ENCODE measurements at places on chromosomes 2 and 18.
A peak's percentile ranks its signal among the peaks of the same experiment; 100 is the strongest.

DNA sequence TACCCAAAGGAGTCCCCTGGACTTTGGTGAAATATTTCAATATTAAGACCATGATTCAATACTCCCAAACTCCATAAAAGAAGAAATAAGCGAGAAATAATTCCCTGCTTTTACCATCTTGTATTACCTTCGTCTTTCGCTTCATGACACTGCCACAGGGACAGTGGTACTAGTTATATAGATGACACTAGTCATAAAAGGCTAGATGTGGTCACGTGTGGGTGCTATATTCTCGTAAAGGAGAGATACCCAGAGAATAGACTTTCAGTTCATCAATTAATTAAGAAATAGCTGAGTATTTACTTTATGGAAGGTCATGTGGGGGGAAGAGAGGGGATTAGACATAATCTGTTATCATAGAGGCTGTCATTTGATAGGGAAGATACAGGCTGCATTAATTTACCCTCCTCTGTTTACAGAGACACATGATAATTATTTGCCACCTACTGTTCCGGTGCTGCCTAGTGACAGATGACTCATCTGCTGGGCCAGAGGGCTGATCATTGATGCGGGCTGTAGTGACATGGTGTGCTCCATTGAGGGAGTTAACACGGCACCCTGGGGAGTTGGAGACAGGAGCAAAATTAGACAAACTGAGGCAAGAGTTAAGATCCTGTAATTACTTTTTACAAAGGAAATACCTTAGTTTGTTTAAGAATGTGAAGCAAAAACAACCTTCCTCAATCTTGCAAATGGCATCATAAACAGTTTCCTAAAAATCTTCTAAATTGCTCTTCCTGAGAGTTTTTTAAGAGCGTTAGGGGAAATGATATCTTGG, 78.2 kb upstream of the ITGB6 start:
- DNase-seq = no peak

- DNase-seq = no peak
Observed at GRCh38 chr18:23661735-23662308, 889 bp downstream of the ANKRD29 start.

DNA sequence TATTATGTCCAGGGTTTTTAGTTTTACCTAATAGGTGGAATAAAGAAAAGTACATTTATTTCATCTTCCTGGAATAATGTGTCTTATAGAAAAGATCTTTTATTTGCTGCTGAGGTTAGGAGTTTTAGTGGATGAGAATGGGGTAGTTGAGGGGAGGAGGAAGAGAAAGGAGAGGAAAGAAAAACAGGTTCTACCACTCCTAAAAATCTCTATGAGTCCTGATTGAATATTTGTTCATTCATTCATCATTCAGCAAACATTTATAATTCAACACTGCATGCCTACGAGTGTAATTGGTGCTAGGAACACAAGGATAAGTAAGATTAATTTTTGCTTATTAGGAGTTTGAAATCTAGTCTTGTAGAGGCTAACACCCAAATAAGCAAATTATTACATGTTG, 45.2 kb upstream of the SLC4A10 start:
- DNase-seq = no peak

- no peak for DNase-seq
Observed at GRCh38 chr2:7281231-7282201, 364.3 kb downstream of the RNF144A start.

DNA sequence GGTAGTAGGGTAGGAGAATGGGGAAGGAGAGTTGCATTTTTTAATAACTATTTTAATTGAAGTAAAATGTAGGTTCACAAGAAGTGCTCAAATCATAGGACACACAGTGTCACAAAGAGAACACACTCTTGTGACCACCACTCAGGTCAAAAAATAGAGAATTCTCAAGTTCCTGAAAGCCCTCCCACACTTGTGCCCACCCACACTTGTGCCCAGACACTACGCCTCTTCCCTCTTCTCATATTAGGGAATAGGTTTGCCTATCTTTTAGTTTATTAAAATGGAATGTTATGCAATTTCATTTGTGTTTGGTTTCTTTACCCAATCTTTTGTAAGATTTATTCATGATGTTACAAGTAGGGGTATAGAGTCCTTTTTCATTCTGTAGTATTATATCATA, 67.2 kb downstream of the UGGT1 start:
- DNase-seq = no peak

GRCh38 chr2:26449278-26450030, 28.5 kb downstream of the OTOF start:
- no peak for DNase-seq

DNA sequence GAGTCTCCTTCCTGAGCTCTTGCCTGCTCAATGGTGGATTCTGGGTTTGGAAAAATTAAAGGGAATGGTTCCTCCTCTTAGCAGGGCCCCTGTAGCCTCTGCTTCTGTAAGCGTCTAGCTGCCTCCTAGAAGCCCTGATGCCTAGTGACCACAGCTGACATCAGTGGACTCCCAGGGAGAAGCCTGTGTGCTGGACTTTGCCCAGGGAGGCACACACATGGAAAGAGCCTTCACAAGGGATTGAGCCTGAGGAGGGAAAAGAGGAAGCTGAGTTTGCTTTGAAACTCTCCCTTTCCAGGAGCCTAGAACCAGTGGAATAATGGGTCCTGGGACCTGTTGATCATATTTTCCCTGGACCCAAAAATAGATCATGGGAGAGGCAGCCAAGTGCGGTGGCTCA, 1.4 kb upstream of the CFAP65 start:
- DNase-seq = no peak

- no peak for DNase-seq
Observed at GRCh38 chr2:57973621-57974186, 72.9 kb upstream of the VRK2 start.

DNA sequence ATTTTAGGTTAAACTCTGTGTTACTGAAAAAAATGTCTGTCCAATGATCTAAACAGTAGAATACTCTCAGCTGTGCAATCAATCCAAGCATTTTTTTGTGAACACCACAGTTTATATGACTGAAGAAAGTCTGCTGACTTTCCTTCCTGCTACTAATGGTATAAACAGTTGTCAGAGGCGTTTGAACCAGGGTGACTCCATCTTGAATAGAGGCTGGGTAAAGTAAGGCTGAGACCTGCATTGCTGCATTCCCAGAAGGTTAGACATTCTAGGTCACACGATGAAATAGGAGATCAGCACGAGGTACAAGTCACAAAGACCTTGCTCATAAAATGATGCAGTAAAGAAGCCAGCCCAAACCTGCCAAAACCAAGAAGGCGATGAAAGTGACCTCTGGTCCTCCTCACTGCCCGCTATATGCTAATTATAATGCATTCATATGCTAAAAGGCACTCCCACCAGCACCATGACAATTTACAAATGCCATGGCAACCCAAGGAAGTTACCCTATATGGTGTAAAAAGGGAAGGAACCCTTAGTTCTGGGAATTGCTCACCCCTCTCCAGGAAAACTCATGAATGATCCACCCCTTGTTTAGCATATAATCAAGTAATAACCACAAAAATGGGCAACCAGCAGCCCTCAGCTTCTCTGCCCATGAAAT, 31.3 kb downstream of the POU3F3 start:
- no peak for DNase-seq

GRCh38 chr2:16303273-16303577, 362.4 kb downstream of the CYRIA start:
- DNase-seq = no peak

GRCh38 chr2:231941673-231942072, 15.5 kb upstream of the NPPC start:
- no peak for DNase-seq

GRCh38 chr18:57837917-57838548, 34.9 kb upstream of the ATP8B1 start:
- DNase-seq = peak; percentile 40

DNA sequence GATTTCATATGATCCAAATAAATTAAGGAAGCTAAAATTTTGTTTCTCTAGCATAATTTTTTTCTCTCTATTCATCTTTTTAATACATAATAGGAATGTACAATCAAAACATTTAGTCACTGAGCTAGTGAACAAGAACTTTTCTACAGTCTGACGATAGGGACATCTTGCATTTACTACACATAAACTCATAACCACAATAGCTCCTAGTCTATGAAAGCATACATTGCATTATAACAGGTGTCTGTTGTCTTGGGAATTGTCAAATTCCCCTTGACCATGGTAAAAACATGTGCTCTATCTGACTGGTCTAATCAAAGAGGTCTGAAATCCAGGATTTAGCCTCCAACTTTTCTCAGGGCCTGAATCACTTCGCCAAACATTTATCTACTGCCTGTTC, 144.8 kb downstream of the FAM124B start:
- no peak for DNase-seq

GRCh38 chr2:176978921-176979320, 233.7 kb upstream of the HNRNPA3 start:
- DNase-seq = no peak

DNA sequence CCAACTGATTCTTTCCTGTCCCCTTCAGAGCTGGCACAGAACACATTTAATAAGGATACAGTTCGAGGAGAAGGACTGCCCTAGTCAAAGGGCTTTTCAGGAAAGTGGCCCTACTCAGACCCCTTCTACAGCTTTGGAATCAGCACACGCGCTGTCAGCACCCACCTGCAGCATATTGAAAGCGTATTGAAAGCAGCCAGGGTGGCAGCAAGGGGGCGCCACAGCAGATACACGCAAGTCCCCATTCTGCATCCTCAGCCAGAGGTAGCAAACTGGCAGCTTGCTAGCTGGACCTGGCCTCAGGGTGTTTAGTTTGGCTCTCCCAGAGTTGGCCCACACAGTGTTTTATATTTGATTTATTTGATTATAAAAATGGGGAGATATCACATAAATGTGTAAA, 101.0 kb upstream of the NT5C1B start:
- no peak for DNase-seq

DNA sequence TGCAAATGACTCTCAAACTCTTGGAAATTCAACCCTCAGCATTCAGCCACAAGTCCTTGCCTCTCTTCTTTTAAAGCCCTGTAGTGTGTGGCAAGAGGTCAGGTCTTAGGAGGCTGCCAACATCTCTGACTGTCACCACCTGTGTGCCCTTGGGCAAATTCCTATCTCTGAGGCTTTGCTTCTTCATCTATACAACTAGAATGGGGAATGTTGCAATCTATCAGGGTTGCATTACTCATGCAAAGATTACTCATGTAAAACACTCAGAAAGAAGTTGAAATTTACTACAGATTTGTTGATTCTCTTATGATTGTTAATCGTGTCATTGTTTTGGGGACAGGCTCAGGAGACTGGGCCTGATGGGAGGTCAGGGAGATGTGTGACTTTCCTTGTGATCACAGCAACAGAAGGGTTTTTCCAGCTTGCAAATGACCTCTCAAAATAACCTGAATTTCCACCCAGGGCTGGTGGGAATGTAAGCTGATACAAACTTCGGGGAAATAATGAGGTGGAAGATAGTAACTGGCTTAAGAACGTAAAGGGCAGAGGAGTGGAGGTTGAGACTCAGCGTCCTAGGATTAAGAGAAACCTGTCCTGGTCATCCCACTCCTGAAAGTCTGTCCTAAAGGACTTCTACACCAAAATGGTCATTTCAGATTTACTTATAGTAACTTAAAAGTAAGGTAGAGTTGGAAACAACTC, 32.1 kb upstream of the SIGLEC15 start:
- no peak for DNase-seq

- no peak for DNase-seq
Observed at GRCh38 chr2:226678422-226678821, 121.2 kb downstream of the IRS1 start.

- DNase-seq = no peak
Observed at GRCh38 chr18:10834128-10834815, 308.4 kb downstream of the NAPG start.

- no peak for DNase-seq
Observed at GRCh38 chr2:3601561-3602271, 6.8 kb downstream of the COLEC11 start.

DNA sequence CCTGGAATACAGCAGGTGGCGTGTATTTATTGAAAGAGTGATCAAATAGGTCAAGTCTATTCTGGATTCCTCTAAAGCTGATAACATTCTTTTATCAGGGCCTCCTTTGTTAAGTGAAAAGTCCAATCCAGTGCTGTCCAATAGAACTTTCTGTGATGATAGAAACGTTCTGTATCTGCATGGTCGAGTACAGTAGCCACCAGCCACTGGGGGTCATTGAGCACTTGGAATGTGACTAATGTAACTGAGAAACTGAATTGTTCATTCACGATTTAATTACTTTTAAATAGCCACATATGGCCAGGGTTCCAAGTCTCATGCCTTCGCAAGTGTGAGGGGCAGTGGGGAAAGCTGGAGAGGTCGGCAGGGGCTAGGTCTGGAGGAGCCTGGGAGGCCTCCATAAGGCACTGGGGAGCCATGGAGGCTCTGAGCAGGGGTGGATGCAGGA, 20.5 kb downstream of the SH2D6 start:
- DNase-seq = no peak

- DNase-seq = no peak
Observed at GRCh38 chr2:176781570-176782217, 430.9 kb upstream of the HNRNPA3 start.

- DNase-seq = no peak
Observed at GRCh38 chr2:184031402-184032147, 566.8 kb upstream of the ZNF804A start.

GRCh38 chr2:160394153-160394552, 99.5 kb downstream of the RBMS1 start:
- peak; percentile 30 for DNase-seq

DNA sequence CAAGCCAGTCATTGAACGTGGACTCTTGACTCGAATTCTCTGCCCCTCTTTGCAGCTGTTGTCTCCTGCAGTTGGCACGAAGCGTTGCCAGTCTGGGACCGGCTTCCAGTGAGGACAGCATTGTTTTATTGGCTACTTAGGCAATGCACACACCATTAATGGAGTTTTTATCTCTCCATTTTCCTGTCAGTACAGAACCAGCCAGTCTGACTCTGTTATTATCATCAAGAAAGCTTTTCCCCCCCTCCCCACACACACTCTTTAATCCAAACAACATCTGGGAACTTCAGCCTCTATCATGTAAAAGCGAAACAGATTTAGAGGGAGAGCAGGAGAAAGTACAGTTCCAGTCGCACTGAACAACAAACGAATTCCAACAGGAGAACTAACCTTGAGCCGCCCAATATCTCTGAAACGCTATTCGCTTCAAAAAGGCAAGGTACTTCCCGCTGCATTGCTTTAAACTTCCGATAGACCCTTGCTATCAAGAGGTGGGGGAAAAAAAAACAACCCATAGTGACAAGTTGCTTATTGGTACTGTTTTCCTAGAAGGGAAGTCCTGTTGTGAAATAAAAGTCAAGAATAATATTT, 38.2 kb downstream of the ACVR1 start:
- no peak for DNase-seq

DNA sequence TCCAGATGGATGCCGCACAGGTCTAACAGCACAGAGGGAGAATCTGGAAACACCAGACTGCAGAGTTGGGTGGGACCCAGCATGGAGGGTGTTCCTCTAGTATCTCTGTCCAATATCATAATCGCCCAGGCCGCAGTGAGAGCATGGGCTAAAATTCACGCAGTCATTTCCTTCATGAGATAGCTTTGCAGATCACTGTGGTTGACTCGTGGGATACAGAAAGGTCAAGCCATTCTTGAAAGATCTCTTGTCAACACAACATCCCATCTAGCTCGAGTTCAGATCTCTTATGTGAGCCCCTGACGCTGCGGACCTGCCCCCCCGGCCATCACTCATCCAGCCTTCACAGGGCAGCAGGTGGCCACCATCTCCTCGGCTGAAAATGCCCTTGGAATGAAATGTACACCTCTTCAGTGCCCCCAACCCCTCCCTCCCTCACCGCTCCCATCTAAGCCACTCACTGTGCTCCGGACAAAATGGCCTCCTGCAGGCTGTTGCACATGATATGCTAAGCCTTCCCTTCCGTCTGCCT, 45.9 kb downstream of the FOSL2 start:
- DNase-seq = no peak

GRCh38 chr2:107648781-107649404, 177.8 kb upstream of the RGPD4 start:
- no peak for DNase-seq

All from memory B cell (primary cell).